ENCODE measurements at places on chromosomes 4 and X. TPM values are rescaled to one million over a fixed set of nuclear protein-coding genes. Genes with fewer than 3 reads are reported as not detected.
A peak's percentile ranks its signal among the peaks of the same experiment; 100 is the strongest.

ATOH1 gene
- not detected for total RNA-seq

RHOXF1 gene
- not detected for total RNA-seq

USP17L19 gene
- not detected for total RNA-seq

GLA gene
- total RNA-seq = 51.3 TPM

COL4A6 gene
- not detected for total RNA-seq

SSX4 gene
- total RNA-seq = not detected

CSAG1 gene
- total RNA-seq = not detected

HHIP gene
- total RNA-seq = not detected

ZIC3 gene
- not detected for total RNA-seq

CYLC1 gene
- not detected for total RNA-seq

DNA sequence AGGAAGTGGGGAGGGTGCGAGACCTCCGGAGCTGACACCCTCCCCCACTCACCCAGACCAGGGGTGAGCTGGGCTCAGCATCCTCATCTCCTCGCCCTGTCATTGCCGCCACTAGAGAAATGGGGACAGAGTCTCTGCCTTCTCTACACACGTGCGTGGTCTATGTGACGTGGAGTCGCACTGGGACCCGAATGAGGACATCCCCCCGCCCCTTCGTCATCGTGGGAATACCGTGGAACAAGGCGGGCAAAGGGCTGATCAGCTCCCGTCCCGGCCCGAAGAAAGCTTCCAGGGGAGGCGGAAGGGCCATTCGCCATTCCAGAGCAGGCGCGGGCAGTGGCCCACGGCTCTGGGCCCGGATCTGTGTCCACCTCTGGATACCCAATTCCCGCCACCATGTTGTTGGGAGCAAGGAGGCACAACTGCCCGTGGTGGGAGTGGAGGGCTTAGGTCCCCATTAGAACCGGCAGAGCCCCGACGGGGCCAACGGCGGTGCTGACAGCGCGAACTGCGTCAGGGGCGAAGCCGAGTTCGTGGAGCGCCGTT lies 12.0 kb downstream of the HMX1 start:
- H3K27me3 ChIP-seq = peaks cover 88% of the 10 kb centered on the region
- no peaks in the 10 kb centered on the region for H3K4me1 ChIP-seq
- no peak overlapping the region for H3K4me3 ChIP-seq
- H3K36me3 ChIP-seq = no peaks in the 10 kb centered on the region

- no peaks in the 10 kb centered on the region for H3K36me3 ChIP-seq
- no peak overlapping the region for H3K4me3 ChIP-seq
- H3K27me3 ChIP-seq = no peaks in the 10 kb centered on the region
- DNase-seq = no peak
- H3K27ac ChIP-seq = no peak overlapping the region
Measured at GRCh38 chr4:170398218-170398617, 308.5 kb upstream of the AADAT start.

- H3K36me3 ChIP-seq = no peaks in the 10 kb centered on the region
- H3K27ac ChIP-seq = no peak overlapping the region
- H3K4me3 ChIP-seq = no peak overlapping the region
- no peak for DNase-seq
- H3K4me1 ChIP-seq = no peaks in the 10 kb centered on the region
- peaks cover 10% of the 10 kb centered on the region for H3K27me3 ChIP-seq
Measured at GRCh38 chr4:165476214-165477098, 97.6 kb downstream of the CPE start.

GRCh38 chr4:100041646-100042045 lies 91.6 kb upstream of the H2AZ1 start:
- no peak overlapping the region for H3K4me3 ChIP-seq
- no peak overlapping the region for H3K27ac ChIP-seq
- no peaks in the 10 kb centered on the region for H3K4me1 ChIP-seq
- H3K27me3 ChIP-seq = no peaks in the 10 kb centered on the region

DNA sequence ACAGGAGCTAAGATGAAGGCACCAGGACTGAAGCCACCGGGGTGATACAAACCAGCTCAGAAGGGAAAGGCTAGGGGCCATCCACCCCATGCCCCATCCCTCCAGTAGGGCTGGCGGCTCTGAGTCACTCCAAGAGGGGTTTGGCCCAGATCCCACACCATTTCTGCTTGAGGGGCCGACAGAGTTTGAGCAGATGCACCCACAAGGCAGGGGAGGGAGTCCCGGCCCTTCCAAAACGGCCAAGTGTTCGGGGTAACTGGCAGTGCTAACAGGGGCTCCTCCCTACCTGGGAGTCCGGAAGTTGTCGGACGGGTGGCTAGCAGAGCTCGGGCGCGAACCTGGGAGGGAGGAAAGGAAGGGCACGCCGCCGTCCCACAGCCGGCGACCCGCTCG lies 412 bp downstream of the SLC10A3 start:
- H3K27ac ChIP-seq = peak overlapping the region; percentile 89
- DNase-seq = no peak
- H3K4me1 ChIP-seq = peaks cover 14% of the 10 kb centered on the region

DNA sequence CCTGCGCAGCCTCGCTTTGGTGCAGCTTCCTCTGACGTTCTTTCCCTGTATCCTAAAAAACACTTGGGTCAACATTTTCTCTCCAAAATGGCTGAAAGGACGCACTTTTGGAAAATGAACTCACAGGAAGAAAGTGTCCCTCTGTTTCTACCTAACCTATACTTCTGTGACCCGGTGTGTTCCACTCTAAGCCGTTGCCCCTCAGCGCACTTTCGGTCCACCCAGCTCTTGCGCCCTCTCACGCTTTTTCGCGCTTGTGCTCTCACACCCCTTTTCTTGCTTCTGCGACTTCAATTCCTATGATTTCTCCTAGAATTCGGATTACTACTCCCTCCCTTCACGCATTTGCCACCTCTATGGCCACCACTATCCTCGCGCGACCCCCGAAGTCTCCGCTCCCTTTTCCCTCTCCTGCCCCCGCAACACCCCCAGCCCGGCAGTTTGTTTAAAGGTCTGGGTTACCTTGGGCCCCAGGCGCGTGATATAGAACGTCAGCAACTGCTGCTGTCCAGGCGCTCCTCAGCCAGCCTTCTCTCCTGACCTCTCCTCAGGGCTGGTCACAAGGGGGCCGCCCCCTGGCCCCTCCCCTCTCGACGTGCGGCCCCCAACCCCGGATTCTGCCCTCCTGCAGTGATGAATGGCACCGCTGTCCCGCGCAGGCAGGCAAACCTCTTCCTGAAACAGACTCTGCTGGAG lies at the start of gene USP51:
Gene USP51 (minus strand): TSS at position 535 of the 696 bp plus-strand sequence. CDS start 909 bp downstream, outside the sequence.
- no peaks in the 10 kb centered on the region for H3K27me3 ChIP-seq
- DNase-seq = peak; percentile 36
- H3K36me3 ChIP-seq = peaks cover 6% of the 10 kb centered on the region
- H3K4me3 ChIP-seq = peak within 1 kb of the TSS; percentile 88
- H3K27ac ChIP-seq = peak within 1 kb of the TSS; percentile 92

- H3K27me3 ChIP-seq = no peaks in the 10 kb centered on the region
- no peaks in the 10 kb centered on the region for H3K4me1 ChIP-seq
- no peaks in the 10 kb centered on the region for H3K36me3 ChIP-seq
- no peak overlapping the region for H3K4me3 ChIP-seq
- H3K27ac ChIP-seq = no peak overlapping the region
Measured at GRCh38 chr4:94803181-94803580, 45.4 kb downstream of the BMPR1B start.

GRCh38 chrX:71225009-71225408 lies 2.0 kb downstream of the GJB1 start:
- H3K36me3 ChIP-seq = no peaks in the 10 kb centered on the region
- H3K4me3 ChIP-seq = no peak overlapping the region
- no peaks in the 10 kb centered on the region for H3K4me1 ChIP-seq
- no peak for DNase-seq
- no peak overlapping the region for H3K27ac ChIP-seq

DNA sequence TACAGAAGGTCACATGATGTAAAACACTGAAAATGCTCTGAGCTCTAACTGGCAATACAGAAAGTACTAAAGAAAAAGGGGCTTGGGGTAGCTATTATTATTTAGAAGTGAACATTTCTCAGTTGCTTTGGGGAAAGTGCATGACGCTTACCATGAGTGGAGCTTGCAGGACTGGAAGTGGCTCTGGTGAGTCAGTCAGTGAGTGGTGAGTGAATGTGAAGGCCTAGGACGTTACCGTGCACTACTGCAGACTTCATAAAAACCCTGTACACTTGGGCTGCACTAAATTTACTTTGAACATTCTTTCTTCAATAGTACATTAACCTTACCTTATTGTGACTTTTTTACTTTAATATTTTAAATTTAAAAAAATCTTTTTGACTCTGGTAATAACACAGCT lies 89.3 kb upstream of the ENPP6 start:
- H3K27ac ChIP-seq = no peak overlapping the region
- no peak for DNase-seq
- H3K27me3 ChIP-seq = no peaks in the 10 kb centered on the region
- H3K36me3 ChIP-seq = peaks cover 17% of the 10 kb centered on the region
- peaks cover 32% of the 10 kb centered on the region for H3K4me1 ChIP-seq

DNA sequence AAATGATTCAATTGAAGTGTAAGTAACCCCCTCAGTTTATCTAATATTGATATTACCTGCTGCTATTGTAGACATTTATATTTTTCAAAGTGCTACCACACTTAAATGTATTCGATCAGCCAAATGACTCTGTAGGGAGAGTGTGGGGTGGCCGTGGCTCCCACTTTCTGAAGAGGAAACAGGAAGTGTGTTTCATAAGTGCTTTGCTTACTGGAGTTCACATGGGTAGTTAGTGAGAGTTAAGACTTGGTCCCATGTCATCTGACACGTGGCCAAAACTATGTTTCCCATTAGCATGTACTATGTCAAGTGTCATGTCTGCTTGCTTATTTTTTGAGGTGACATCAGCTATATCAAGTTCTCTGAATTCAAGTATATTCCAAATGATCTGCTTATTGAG lies 308.1 kb upstream of the GATB start:
- H3K4me3 ChIP-seq = no peak overlapping the region
- no peaks in the 10 kb centered on the region for H3K36me3 ChIP-seq
- no peak overlapping the region for H3K27ac ChIP-seq
- no peaks in the 10 kb centered on the region for H3K27me3 ChIP-seq
- no peak for DNase-seq
- peaks cover 7% of the 10 kb centered on the region for H3K4me1 ChIP-seq

- DNase-seq = peak; percentile 50
- H3K27ac ChIP-seq = no peak overlapping the region
- no peak overlapping the region for H3K4me3 ChIP-seq
Measured at GRCh38 chr4:1026115-1026514, 14.7 kb downstream of the FGFRL1 start.

DNA sequence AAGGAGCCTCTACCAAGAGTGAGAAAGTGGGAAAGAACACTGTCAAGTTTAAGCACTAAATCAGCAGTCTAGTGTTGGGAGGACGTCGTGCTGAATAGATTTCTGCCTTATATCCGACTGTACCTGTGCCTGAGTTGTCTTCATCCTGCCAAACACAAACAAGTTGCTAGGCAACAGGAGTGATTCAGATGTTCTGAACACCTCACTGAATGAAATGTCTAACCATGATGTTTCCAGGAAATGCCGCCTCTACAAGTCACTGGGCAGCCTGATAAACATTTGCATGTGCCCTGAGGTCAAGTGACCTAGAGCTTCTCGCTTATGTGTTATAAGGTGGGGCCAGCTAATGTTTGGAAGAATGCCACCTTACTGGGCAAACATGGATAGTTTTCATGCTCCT lies 37.9 kb downstream of the SGMS2 start:
- H3K4me3 ChIP-seq = no peak overlapping the region
- no peak overlapping the region for H3K27ac ChIP-seq
- peak; percentile 20 for DNase-seq
- H3K4me1 ChIP-seq = peaks cover 21% of the 10 kb centered on the region
- H3K27me3 ChIP-seq = peaks cover 31% of the 10 kb centered on the region
- no peaks in the 10 kb centered on the region for H3K36me3 ChIP-seq

GRCh38 chr4:722169-722725 lies 16.6 kb downstream of the PCGF3 start:
- no peak for DNase-seq
- no peaks in the 10 kb centered on the region for H3K27me3 ChIP-seq
- H3K27ac ChIP-seq = no peak overlapping the region
- H3K4me1 ChIP-seq = peaks cover 7% of the 10 kb centered on the region
- H3K4me3 ChIP-seq = no peak overlapping the region

- H3K36me3 ChIP-seq = peaks cover 16% of the 10 kb centered on the region
- H3K4me3 ChIP-seq = no peak overlapping the region
- H3K27ac ChIP-seq = no peak overlapping the region
- H3K27me3 ChIP-seq = peaks cover 100% of the 10 kb centered on the region
- DNase-seq = no peak
- peaks cover 19% of the 10 kb centered on the region for H3K4me1 ChIP-seq
Measured at GRCh38 chr4:110626532-110627153, 3.8 kb upstream of the PITX2 start.

GRCh38 chr4:1364748-1365147 lies 17.7 kb downstream of the UVSSA start:
- no peaks in the 10 kb centered on the region for H3K4me1 ChIP-seq
- H3K36me3 ChIP-seq = no peaks in the 10 kb centered on the region
- no peak overlapping the region for H3K27ac ChIP-seq
- DNase-seq = no peak
- H3K27me3 ChIP-seq = no peaks in the 10 kb centered on the region

GRCh38 chrX:131854581-131854980 lies 168.5 kb upstream of the STK26 start:
- no peak overlapping the region for H3K27ac ChIP-seq
- H3K36me3 ChIP-seq = no peaks in the 10 kb centered on the region
- DNase-seq = no peak
- H3K4me1 ChIP-seq = no peaks in the 10 kb centered on the region
- H3K4me3 ChIP-seq = no peak overlapping the region

DNA sequence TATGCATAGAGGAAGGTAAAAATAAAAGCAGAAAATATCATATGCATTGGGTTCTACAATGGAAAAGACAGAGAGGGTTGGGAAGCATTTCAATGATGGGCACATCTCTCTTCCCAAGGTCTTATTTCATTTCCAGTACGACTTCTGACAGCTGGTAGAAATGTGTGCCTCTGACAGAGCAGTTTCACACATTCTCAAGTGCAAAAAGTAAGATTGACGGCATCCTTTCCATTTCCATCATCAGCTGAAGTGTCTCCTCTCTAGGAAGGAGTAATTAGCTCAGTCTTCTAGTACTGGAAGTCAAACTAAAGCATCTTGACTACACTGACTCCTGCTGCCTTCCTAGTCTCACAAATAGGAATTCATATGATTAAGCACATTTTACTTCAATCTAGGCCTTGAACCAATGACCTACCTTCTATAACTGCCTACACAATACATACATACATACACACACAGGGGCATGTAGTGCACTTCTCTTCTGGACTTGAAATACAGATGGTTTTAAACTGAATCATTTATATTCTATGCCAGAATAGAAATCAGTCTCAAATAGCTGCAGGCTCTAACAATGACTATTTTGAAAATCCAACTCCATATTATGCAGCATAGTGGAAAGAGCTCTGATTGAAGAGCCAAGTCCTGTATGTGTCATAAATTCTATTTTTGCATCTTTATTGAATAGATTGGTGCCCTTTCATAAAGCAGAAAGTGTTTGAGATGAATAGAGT lies 473.4 kb downstream of the INPP4B start:
- peaks cover 59% of the 10 kb centered on the region for H3K36me3 ChIP-seq
- H3K4me3 ChIP-seq = no peak overlapping the region
- H3K27ac ChIP-seq = peak overlapping the region; percentile 66
- peaks cover 66% of the 10 kb centered on the region for H3K4me1 ChIP-seq
